ENCODE measurements at places on chromosomes 11 and 22.

DNA sequence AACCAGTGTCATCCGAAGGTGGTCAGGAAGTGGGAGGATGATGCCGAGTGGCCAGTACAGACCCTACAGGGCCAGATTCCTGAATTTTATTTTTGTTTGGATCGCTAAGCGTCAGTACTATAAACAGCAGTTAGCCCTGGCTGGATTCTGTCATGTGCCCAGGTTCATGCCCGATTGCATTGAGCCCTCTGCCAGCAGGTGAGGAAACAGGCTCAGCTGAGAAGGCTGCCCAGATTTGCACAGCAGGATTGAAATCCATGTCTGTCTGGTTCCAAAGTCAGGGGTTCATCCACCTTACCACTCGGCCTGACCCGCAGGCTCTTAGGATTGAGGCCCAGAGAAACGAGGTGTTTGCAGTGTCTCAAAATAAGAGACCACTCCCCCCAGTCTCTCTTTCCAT lies 9.1 kb upstream of the TBC1D22A start:
- no peak for DNase-seq

DNA sequence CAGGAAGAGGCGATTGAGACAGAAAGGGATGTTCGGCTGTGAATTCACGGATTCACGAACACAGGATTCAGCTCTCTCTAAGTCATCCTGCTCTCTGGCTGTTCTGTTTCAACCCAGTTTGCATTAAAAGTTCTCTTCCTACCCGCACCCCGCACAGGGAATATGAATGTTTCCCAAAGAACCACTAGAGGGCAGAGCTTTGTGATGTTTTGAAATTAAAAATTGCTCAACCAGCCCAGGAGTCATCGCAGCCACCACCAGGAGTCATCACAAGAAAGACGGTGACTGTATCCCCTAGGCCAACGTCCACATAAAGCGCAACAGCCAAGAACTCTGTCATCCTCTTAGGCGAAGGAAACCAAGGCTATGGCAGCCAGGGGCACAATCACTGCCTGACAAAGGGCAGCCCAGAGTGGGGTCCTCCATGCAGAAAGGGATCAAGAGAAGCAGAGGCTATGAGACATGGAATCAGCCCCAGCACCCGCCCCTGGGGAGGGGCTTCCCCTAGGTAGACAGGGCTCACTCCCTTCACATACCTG lies 122.4 kb downstream of the WT1 start:
- DNase-seq = no peak

- DNase-seq = no peak
These were observed 2.6 kb downstream of the BET1L start for GRCh38 chr11:204587-205109.

- no peak for DNase-seq
These were observed 97.7 kb downstream of the CD44 start for GRCh38 chr11:35236667-35237003.

DNA sequence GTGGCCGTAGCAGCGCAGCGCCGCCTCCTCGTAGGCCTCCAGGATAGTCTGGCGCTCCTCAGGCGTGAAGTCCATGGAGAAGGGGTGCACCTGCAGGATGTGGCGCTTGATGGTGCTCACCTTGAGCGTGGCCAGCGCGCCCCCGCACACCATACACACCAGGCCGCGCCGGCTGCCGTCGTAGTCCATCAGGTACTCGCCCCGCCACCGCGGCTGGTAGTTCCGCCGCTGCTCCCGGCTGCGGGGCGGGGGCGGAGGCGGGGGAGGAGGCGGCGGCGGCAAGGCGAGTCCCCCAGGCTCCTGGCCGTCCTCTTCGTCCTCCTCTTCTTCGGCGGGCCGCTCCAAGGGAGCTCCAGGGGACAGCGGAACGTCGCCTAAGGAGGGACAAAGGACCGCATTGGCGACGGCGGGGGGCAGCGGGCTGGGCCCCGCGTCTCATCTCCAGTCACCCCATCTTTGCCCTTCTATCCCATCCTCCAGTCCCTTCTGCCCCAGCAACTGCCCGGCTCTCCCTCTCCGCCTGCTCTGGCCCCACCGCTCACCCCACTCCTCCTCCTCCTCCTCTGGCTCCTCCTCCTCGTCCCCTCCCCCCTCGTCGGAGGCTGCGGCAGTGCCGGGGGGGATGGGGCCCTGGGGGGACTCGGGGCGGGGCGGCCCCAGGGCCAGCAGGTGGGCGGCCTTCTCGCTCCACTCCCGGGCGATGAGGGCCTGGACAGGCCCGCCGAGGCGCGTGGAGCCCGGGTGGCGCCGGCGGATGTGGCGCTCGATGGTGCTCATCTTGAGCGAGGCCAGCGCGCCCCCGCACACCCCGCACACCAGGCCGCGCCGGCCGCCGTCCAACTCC lies 4.9 kb downstream of the ZFTA start:
- no peak for DNase-seq

GRCh38 chr11:83019888-83020579 lies 51.7 kb downstream of the RAB30 start:
- no peak for DNase-seq

DNA sequence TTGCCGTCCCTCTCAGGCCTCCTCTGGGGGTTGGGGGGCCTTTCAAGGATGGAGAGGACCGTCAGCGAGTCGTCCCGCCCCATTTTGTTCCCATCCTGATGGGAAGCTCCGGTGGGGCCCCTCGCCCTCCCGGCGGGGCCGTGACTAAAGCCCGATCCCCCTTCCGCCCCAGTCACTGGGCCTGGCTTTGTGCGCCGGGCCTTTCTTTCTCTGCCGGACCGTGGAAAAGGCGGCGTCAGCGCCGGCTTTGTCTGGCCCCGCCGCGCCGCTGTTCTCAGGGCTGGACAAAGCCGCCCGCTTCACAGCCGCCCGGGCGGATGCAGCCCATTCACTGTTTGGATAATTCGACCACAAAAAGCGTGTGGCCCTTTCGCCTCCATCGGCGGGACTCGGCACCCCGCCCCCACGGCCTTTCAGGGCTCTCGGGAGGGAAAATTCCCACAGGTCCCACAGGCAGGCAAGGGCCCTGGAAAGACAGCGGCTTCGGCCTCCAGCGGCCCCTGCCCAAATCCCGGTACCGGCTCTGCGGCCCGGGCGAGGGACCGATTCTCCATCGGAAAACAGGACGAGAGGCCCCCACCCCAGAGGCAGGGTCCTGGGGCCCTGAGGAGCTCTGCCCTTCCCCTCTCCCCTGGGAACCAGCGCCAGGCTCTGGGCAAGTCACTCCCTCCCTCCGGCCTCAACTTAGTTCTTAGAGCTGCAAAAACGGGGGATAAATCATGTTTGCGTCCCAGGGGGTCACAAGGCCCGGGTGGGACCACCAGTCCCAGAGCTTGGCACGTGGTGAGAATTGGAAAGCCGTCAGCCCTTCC lies 87.2 kb downstream of the WNT7B start:
- no peak for DNase-seq

DNA sequence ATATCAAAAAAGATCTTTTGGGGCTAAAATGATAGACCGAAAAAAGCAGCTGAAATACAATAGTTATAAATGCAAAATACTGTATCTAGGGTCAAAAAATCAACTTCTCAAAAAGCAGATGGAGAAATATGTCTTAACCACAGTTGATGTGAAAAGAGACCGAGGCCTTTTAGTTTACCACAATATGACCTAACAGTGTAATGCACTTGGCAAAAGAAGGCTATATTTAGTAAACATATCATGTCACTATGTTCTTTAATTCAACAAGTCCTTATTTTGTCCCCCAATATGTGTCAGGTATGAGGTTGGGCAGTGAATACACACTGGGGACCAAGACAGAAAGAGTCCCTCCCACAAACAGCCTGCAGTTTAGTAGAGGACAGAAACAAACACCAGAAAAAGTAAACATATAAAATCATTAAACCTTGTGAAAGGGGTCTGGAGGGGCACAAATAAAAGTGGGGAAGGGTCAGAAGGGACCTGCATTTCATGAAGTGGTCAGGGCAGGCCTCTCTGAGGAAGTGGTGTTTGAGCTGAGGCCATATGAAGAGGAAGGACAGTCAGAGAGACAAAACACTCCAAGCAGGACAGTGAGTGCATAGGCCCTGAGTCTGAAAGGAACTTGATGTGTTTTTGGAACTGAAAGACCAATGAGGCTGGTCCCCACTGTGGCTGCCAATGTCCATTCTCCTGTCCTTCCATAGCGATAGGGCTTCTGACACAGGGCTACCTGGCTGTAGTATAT lies 53.4 kb downstream of the LIF start:
- DNase-seq = no peak

Data from NCI-H1930 (cell line).